ENCODE measurements at places on chromosomes 2 and 18. TPM values are rescaled to one million over a fixed set of nuclear protein-coding genes. Genes with fewer than 3 reads are reported as not detected.
A peak's percentile ranks its signal among the peaks of the same experiment; 100 is the strongest.

The SLC9A2 gene
- not detected for total RNA-seq

The TTLL4 gene
- 27.6 TPM for total RNA-seq

The CNGA3 gene
- total RNA-seq = not detected

The CYB5A gene
- 21.9 TPM for total RNA-seq

The CBLN2 gene
- not detected for total RNA-seq

The AGXT gene
- total RNA-seq = not detected

The SULT1C2 gene
- not detected for total RNA-seq

GRCh38 chr2:5530011-5530696, 162.0 kb upstream of the SOX11 start:
- DNase-seq = no peak

- no peak for DNase-seq
Observed at GRCh38 chr2:15622614-15623480, 31.2 kb downstream of the DDX1 start.

GRCh38 chr2:234304950-234305349, 191.9 kb downstream of the ARL4C start:
- no peak for DNase-seq

DNA sequence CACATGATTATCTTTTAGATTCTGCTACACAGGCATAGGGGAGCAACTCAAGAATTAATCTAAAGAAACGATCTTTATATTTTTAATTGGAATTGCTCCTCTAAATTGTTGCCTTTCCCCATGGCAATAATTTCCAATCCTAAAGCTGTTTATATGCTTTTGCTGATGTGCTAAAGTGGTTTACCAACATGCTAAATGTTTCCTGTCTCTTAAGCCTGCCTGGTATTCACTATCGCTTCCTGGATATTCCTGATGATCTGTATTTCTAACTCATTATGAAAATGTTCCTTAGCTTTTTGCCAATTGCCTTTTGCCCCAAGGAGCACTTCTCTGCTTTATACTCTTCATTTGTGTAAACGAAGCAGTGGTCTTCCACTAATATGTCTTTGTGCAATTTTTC, 65.8 kb downstream of the PTPN2 start:
- no peak for DNase-seq

GRCh38 chr2:19461504-19462255, 103.3 kb upstream of the OSR1 start:
- DNase-seq = no peak

- DNase-seq = no peak
Observed at GRCh38 chr2:33144243-33144642, 197.5 kb downstream of the LTBP1 start.

DNA sequence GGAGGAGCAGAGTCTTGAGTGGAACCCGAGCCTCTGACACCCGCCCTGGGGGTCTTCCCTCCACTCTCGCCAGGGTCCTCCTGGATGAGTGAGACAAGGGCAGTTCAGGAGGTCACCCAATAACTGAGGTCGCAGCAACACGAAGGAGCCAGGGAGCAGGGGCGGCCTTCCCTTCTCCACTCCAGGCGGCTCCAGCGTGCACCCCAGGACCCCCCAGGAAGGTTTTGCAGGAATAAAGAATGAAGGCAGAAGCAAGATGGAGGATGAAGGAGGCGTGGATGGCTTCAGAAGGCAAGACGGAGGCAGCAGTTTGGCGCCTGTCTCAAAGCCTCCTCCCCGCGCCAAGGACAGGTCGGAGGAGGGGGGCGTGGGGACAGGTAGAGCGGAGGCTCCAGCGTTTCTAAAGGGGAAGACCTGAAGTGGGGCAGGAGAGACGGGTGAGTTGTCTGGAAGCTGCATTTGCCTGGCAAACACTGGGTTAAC, 579 bp upstream of the ITM2C start:
- DNase-seq = no peak

DNA sequence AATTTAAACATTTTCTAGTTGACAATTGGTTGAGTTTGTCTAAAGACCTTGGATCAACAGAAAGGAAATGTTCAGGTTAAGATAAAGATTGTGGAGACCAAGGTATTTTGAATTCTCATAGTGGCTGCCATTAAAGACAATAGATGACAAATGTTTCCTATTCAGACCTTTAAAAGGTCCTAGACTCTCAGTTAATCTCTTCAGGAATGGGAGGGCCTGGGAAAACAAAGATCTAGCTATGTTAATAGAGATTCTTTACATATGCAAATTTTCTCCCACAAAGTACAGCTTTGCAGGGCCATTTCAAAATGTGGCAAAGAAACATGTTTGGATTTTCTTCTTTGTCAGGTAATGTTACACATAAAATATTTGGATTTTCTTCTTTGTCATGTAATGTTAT, 403.9 kb downstream of the SPAG16 start:
- no peak for DNase-seq

DNA sequence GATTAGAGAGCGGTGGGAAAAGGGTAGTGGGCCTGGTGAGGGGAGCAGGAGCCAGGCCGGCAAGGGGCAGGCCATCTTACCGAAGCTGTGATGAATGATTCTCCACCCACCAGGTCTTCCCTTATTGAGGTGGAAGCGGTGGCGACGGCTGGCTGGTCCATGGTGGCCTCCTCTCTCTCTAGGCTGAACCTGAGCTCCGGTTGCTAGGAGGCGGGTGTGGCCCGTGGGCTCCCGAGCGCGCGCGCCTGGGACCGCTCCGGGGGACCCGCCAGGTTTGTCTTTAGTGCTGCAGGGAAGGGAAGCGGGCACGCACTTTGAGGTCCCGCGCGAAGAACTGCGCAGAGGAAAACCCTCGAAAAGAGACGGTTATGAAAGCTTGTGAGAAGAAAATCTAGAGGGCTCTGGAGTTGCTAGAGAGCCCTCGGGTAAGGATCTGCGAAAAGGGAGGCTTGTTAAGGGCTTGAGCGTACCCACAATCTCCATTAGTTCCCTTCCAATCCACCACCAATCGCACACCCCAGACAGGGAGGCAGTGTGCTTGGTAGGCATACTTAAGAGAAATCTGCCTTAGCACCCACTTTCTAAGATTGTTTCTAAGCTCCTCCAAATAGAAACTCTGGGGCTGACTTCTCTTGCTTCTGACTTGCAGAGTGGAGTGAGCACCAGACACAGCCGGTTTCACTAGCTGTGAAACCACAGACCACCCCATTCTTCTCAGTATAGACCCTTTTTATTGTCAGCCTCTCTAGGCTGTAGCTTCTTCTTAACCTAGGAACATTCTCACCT, at the start of gene STPG4:
TSS of gene STPG4 (minus strand) at position 218 of the 786 bp plus-strand sequence. CDS start at position 161, 57 bp downstream.
- no peak for DNase-seq

DNA sequence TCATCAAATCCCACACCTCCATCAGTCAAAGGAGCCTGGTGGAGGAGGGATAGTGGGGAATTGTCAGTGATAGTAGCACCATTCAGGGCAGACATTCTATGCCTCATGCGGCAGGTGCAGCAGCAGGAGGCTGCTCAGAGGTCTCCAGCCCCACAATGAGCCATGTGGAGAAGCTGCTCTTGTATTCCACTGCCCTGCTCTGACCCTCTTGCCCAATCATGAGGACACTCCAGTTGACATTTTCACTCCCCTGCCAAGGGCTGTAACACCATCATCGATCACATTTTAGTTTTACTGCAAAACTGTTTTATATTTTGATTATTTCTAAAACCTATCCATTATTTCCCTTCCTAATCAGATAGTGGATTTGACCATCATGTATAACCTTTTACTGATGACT, 487.6 kb upstream of the KLHL29 start:
- no peak for DNase-seq

GRCh38 chr2:209726311-209726710, 45.3 kb upstream of the UNC80 start:
- no peak for DNase-seq

DNA sequence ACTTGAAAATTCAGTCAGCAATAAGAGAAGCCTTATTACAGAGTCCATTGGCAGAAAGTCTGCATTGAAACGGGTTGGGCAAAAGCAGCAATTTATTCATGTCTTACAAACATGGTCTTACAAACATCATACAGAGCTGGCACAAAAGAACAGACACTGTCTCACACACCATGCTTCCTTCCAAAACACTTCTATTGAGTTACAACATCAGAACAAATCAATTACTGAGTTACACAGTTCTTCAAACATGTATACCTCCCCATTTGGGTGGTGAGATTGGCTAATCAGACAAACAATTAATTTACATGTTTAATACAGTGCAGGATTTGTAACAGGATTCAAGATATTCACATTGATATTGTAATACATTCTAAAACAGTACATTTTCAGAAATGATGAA, 9.5 kb downstream of the SYT4 start:
- DNase-seq = no peak

GRCh38 chr2:168470320-168471162, 14.5 kb downstream of the CERS6 start:
- no peak for DNase-seq

- peak; percentile 34 for DNase-seq
Observed at GRCh38 chr2:10042301-10043161, 819 bp upstream of the KLF11 start.

- DNase-seq = no peak
Observed at GRCh38 chr2:129113776-129114175, 795.1 kb upstream of the HS6ST1 start.

GRCh38 chr2:17083902-17084301, 418.3 kb upstream of the CYRIA start:
- DNase-seq = no peak

Measured in activated CD4-positive, alpha-beta memory T cell treated with anti-CD3 and anti-CD28 coated beads, Interleukin-2, amount 10 ng/mL, durations not matched to agents 7 days and 5 days (primary cell).